GM10248 (cell line): ENCODE measurements at places on chromosomes 6 and 20.

DNA sequence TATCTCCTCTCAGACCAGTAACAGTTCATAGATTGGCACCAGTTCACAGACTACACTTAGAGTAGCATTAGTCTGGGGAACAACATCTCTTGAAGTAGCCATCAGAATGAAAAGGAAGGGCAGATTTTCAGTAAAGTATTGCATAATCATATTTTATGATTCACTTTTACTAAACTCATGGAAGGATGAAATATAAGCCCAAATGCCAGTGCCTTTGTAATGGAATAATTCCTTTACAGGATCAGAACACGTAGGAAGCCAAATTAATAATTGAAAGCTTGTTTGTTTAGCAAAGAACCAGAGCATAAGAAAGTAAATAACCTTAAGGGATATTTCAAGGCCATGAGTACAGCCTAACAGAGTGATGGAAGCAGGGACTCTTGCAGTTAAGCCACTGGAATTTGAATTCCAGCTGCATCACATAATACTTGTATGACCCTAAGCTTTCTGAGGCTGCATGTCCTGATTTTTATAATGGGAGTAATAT lies 11.4 kb upstream of the LOC128125822 start:
- no peak for DNase-seq

DNA sequence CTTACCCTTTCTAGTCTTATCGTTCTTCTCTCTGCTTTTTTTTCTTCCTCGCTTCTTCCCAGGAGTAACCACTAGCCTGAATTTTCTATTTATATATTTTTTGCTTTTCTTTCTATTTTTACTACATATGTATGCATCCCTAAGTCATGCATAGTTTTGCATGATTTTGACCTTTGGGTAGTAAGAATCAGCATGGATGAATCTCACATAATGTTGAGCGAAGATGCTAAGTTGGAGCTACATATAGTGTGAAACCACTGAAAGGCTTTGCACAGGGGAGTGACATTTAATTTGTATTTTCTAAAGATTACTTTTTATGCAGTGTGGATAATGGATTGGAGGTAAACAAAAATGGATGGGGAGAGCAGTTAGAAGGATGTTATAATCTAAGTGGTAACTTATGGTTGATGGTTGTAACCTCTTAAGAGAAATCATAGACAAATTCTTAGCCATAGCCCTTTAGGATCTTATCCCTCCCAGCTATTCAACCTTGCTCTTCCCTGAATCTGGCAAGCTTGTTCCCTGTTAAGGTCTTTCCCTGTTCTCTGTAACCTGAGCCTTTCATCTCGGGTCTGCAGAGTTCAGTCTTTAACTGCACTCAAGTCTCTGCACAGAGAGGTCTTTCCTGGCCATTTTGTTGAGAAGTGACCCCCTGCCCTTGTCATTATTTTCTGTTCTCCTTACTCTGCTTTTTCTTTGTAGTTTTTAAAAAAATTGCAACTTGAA lies 18.0 kb downstream of the PEX7 start:
- DNase-seq, result no peak

DNA sequence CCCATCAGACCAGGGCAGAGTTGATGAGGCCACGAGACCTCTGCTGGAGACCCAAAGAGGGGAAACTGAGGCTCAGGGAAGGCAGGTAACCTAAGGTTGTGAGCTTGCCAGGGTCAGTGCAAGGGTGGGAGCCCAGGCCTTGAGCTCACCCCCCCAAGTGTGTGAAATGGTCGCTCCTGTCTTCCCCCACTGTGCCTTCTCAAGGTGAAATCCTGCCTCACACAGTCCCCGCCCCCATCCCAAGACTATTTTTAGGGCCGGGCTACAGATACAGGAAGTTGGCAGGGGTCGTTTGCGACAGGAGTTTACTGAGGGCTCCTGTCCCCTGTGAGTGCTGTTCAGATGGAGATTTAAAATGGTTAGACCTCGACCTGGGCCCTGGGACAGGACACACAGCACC lies 18.7 kb upstream of the GATA5 start:
- no peak for DNase-seq

DNA sequence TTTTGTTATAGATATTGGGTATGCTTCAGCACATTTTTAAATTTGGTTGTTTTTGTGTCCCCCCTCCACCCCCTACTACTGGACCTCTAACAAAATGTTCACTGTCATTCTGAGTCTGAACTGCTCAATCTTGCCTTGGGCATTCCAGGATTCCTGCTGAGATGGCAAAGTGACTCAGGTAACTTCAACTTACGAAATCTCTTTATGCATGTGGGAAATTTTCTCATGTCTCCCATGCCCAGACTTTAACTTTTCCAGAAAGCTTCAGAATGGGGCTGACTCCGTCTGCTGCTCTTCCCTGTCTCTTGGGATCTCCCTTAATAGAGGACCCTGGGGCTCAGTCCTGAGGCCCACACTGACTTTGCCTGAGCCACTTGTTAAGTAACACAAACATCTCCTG lies 14.0 kb downstream of the CYP39A1 start:
- DNase-seq, result no peak

DNA sequence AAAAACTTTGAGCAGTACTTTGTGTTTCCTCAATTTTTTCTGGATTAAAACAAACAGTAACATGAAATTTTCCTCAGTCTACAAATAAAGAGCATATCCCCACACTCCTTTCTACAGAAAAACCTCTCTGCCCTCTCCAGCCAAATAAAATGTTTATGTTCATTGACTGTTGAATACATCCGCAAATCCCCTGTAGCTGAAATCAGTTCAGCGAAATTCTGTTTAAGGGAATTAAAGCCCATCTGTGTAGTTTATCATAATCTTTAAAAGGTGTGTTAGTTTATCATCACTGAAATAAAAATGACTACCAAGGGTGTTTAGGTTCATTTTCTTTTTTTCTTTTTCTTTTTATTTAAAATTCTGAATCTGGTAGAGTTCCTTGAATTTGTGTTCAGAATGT lies 157.8 kb upstream of the RUNX2 start:
- DNase-seq, result no peak

DNA sequence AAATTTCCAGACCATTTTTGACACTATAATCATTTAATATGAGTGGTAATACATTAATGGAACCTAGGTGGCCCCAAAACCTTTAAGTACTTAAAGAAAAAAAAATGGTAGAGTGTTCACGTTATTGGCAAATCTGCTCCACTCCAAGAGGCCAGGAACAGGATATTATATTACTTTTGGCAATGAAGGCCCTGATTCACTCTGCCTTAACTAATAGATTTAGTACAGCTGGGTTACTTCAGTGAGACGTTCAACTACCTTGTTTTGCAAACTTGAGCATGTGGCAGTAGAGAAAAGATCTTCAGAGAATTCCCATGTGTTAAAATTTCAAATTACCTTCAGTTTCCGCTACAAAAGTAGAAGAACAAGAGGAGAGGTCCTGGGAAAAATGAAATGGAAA lies 12.8 kb downstream of the ADNP start:
- DNase-seq, result no peak

DNA sequence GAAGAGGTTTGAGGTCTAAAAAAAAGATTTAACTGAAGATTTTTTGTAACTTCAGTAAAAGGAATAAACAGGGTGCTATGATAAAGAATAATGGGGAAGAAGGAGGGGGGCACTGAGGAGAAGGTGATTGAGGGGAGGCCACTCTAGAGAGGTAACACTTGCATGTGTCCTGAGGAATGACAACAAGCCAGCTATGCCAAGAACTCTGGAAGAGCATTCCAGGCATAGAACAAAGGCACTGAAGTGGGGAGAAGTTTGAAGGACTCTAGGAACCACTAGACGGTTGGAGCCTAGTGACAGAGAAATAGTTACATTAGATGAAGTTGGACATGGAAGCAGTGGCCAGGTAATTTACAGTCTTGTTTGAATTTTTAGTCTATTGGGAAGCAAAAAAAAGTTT lies 10.8 kb upstream of the SF3B5 start:
- no peak for DNase-seq

DNA sequence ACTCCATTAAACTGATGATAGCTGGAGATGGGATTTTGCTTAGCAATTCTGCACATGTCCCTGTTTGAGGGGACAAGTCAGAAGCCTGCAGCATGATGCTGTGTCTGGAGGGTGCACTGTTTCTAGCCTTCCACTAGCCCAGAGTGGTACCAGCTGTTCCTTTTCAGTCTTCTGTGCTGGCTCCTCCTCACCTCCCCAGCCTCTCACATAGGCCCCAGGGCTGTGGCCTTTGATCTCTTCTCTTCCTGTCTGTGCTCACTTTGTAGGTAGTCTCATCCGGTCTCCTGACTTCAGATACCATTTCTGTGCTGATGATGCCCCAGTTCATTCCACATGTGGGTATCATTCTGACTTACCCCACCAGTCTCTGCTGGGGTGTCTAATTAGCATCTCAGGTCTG lies 126.3 kb downstream of the HIVEP1 start:
- DNase-seq, result no peak

DNA sequence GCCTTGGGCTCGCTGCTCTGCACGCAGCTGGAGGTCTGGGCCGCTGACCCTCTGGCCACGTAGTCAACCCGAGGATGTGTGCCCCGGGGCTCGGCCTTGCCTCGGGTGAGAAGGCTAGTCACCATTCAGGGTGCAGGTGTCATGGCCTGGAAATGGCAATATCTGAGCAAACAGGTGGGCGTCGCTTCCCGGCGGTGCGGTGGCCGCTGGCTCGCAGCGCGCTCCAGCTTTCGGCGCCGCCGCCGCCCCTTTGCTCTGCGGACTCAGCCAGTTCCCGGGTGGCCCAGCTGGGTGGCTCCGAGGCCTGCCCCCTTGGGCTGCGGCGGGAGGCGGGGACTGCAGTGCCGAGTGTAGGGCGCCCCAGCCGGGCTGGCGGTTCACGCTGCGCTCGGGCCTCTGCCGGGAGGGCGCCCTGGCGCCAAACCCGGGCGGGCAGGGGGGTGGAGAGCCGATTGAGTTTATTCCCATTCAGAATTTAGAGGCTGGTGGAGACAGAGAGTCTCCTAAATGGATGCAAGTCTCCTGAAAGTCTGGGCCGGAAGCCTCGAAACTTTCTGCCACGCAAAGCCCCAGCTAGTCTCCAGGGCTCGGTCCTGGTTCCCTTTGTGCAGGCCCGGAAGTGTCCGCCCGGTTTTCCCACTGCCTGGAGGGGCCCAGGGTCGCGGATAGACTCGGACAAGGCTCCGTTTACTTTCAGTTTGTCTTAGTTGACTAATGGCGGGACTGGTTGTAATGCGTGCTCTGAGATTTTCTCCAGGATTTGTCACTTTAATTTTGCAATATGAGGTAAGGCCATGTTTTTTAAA lies 11.3 kb upstream of the TFAP2A start:
- no peak for DNase-seq

DNA sequence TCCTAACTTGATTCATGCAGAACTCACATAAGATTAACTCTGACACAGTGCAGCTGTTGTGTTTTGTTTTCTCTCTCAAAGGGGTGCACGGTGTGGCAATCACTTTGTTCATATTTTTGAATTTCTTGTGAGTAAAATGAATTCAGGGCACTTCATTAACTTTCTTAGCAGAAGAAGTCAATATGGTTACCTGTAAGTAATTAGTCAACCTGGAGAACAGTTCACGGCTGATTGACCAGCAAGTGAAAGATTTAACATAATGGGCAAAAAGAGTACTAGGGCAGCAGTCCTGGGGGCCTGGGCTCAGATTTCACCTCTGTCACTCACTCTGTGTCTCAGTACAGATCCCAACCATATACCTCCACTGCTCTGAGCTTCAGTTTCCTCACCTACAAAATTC lies 102.4 kb upstream of the SPTLC3 start:
- DNase-seq, result no peak
